ENCODE measurements at places on chromosomes 16 and 17.

- DNase-seq = no peak
Observed at GRCh38 chr16:67841198-67841815, 813 bp upstream of the THAP11 start.

DNA sequence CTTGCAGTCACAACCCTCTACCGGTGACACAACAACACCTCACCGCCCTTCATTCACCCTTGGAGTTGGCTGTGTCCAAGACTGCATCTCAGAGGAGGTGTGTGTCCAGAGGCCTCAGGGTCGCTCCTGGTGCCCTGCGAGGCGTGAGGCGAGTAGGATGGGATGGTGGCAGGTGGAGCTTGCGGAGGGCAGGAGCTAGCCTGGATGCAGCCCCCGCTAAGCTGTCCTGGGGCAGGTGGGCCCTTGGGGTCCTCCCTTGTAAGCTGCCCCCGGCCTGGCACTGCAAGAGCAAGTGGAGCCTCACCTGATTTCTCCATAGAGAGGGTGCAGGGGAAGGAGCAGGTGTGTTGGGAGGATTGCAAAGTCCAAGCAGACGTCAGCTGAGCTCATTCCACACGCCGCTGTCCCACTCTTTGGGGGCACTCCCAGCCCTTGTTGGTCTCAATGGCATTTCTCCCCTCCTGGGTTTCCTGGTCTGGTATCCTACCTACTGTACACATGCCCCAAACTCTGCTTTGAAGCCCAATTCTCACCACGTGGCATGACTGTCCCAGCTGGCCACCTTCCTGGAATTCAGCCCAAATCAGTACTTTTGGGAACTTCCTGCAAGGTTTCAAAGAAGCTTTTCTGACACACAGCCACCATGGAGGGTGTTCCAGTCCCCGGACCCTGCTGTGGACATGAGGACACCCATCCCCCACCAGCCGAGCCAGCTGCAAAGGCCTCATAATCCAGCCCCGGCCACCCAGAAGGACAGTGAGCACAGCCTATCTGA is 18.1 kb upstream of the ICAM2 start:
- DNase-seq = no peak

DNA sequence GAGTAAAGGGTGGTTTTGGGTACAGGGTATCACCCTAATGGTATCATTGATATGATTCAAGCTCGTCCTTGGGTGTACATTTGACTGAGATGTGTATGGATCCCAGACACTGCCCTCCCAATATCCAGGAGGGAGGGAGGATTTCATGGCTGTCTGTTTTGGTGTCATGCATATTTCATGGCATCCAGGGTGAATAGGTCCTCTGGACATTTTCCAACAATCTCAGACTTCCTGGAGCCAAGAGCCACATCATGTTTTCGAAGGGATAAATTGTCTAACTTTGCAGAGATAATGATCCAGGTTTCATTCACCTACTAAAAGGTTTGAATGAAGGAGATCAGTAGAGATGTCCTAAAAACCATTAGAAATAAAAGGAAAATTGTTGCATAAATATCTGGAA is 431.9 kb downstream of the SHISA9 start:
- DNase-seq = no peak

DNA sequence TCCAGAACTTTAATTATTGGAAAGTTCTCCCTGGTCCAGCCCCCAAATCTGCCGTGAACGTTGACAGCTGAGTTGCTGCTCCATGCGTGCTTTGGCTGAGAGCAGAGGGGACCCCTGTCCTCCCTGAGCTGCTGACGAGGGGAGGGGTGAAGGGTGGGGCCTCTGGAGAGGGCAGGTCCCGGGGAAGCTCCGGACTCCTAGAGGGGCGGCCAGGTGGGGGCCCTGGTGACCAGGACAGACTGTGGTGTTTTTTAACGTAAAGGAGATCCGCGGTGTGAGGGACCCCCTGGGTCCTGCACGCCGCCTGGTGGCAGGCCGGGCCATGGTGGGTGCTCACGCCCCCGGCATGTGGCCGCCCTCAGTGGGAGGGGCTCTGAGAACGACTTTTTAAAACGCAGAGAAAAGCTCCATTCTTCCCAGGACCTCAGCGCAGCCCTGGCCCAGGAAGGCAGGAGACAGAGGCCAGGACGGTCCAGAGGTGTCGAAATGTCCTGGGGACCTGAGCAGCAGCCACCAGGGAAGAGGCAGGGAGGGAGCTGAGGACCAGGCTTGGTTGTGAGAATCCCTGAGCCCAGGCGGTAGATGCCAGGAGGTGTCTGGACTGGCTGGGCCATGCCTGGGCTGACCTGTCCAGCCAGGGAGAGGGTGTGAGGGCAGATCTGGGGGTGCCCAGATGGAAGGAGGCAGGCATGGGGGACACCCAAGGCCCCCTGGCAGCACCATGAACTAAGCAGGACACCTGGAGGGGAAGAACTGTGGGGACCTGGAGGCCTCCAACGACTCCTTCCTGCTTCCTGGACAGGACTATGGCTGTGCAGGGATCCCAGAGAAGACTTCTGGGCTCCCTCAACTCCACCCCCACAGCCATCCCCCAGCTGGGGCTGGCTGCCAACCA is at the start of gene MC1R:
Gene MC1R (plus strand): TSS at position 410 of the 895 bp plus-strand sequence. CDS start 397 bp downstream, at position 807.
- peak; percentile 52 for DNase-seq

- DNase-seq = no peak
Observed at GRCh38 chr17:39660397-39661385, 4.5 kb upstream of the TCAP start.

- DNase-seq = no peak
Observed at GRCh38 chr17:19017401-19017800, 12.8 kb upstream of the FAM83G start.

- DNase-seq = no peak
Observed at GRCh38 chr17:40378966-40379365, 14.4 kb upstream of the GJD3 start.

GRCh38 chr17:17454276-17454675 is 22.5 kb upstream of the MED9 start:
- no peak for DNase-seq

GRCh38 chr16:29710227-29711219 is 31.5 kb downstream of the QPRT start:
- DNase-seq = peak; percentile 53

- DNase-seq = no peak
Observed at GRCh38 chr16:28301154-28301553, 8.8 kb downstream of the SBK1 start.

GRCh38 chr17:58272367-58273280 is 8.1 kb downstream of the MPO start:
- DNase-seq = no peak

GRCh38 chr17:61422869-61423268 is 23.2 kb downstream of the TBX2 start:
- no peak for DNase-seq

DNA sequence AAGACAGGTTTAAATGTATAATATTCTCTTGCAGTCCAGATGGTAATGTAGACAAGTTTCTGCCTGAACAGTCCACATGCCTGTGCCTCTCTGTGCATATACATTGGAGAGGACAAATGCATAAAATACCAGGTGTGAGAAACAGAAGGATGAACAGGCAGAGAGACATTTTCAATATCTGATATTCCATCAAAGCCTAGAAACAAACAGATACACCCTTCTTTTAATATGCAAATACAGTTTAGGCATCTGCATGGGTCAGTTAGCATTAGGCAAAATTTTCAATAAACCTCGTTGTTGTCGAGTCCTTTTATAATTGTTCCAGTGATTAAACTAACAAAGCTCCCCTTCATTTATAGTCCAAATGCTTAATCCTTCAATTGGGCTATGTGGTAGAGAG is 897 bp downstream of the OMG start:
- no peak for DNase-seq

DNA sequence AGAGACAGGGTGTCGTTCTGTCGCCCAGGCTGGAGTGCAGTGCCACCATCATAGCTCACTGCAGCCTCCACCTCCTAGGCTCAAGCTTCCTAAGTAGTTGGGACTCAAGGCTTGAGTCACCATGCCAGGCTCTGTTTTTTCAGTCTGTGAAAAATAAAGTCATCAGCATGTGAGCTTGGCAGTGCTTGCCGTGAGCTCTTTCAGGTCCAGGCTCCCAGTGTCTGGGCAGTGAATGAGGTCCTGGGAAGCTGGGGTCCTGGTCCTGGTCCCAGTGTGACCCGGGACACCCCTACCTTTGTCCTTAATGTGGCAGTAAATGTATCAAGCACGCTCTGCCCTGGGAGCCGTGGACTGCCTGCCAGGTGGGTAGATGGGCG is 22.9 kb upstream of the RPL13 start:
- DNase-seq = no peak

DNA sequence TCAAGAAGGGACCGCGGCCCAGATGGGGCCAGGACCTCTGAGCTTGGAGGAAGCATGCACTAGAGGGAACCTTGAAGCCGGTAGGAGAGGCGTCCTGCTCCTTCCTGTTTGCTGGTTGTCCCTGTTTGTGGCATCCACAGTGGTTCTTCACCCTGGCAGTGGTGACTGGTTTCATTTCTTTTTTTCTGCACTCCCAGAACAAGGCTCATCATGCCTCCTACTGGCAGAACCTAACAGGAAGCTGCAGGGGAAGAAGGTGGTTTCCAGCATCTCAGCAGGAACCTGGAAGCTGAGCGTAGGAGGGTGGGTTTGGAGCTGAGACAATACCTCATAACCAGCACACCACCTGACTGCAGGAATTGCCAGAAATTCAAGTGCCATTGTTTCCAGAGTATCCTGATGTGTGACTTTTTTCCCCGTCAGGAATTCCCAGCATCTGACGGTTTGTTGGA is 5.8 kb downstream of the TMEM231 start:
- peak; percentile 38 for DNase-seq

GRCh38 chr16:30519120-30520049 is 7.0 kb downstream of the ZNF768 start:
- no peak for DNase-seq

DNA sequence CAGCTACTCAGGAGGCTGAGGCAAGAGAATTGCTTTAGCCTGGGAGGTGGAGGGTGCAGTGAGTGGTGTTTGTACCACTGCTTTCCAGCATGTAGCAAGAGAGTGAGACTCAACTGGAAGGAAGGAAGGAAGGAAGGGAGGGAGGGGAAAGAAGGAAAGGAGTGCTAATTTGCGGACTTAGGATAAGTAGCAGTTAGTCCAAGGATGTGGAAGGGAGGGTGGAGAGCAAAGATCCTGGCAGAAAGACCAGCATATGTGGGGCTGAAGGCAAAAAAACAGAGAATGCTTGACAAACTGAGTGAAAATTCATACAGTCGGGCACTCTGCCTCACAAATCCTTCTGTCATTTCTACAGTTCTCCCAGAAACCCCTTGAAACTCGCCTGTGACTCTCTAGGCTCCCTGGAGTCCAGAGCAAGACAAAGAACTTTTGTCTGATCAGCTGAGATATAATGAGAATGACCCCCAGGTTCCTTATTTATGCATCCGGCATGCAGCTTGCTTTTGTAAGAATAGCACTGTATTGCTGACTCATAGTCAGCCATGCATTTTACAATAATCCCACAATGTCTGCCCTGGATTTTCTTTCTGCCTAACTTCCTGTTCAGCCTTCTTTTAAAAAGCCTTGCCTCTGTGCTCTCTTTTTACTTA is 31.5 kb downstream of the CDK5RAP3 start:
- no peak for DNase-seq

DNA sequence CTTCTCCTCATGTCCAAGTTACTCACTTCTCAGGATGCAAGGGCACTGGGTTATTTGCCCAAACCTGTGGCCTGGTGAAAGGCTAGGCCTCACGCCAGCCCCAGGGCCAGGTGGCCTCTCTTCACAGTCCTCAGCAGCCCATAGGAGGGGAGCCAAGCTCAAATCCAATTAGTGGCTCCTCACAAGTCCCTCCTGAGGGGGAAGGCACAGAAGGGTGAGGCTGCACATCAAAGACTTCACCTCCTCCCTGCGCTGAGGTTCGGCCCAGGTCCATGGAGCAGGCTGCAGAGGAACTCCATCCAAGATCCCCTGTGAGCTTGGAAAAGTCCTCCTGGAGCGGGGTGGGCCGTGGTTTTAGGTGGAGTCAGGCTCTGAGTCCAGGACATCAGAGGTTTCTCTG is 320.0 kb downstream of the FOXL1 start:
- no peak for DNase-seq
